NCI-H460 (cell line): ENCODE measurements at places on chromosomes 6 and 20. TPM values are rescaled to one million over a fixed set of nuclear protein-coding genes. Genes with fewer than 3 reads are reported as not detected.

DNA sequence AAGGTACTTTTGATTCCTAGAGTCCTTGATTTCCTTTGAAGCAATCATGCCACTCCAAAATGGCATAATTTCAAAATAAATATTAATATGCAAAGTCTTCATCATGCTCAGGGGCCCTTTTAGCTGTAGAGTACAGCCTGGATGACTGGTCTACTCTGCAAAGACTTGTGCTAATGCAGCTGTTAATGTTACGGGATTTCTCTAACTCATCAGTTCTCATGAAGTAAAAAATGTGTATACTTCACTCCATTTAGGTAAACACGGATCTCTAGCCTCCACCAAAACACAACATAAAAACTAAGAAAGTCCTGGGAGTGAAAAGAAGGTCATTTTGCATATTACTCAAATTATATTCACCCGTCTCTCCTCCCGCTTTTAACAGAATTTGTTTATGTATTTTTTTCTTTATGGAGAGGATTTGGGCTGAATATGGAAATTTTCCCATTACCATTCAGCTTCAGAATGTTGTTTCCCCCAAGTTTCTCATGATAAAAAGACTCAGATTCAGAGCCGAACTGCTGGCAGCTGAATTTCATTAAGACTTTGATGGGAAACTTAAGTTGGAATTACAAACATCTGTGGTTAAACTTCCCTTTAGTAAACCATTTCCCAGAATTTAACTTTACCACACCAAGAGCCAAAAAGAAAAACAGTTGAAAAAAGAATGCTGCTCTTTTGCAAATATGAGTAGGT, 8.7 kb downstream of the LAMA4 start:
- DNase-seq: no peak

- no peak for DNase-seq
Observed at GRCh38 chr20:57883761-57884160, 173.9 kb upstream of the PMEPA1 start.

- no peak for DNase-seq
Observed at GRCh38 chr20:21684671-21685070, 20.8 kb upstream of the PAX1 start.

The MACROD2 gene
- total RNA-seq: 1.4 and 2.0 TPM in 2 replicates

DNA sequence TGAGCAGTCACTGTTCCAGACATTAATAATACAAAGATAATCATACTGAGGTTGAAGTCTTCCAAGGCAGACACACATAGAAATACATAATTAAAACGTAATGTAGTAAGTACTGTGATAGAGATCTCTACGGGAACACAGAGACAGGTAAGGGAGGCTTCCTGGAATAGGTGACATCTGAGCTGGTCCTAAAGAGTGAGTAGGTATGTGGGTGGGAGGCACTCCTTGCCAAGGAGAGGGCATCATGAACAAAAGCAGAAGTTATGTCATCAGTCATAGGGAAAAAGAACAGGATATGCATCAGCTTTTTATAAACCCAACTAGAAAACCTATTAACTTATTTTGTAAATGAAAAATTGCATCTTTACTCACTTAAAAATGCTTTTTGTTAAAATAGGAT, 110.0 kb downstream of the MAP7 start:
- no peak for DNase-seq

DNA sequence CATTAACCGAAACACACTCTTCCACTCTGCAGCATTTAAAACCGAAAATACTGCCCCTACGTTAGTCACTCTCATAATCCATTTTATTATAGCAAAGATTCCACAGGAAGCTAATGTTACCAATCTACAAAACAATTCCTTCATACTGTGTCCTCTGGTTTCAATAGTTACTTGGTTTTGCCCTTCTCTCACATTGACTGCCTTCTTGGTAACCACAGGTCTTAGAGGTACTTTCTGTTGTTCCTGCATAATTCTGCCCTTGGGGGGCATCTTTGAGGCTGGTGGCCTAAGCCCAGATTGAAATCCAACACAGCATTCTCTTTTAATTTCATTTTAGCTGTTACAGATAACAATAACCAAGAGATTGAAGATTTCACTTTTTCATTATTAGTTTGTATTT, 9.8 kb upstream of the DCBLD1 start:
- no peak for DNase-seq

The ECT2L gene
- total RNA-seq: not detected in 2 replicates

The OXT gene
- total RNA-seq: not detected in 2 replicates

DNA sequence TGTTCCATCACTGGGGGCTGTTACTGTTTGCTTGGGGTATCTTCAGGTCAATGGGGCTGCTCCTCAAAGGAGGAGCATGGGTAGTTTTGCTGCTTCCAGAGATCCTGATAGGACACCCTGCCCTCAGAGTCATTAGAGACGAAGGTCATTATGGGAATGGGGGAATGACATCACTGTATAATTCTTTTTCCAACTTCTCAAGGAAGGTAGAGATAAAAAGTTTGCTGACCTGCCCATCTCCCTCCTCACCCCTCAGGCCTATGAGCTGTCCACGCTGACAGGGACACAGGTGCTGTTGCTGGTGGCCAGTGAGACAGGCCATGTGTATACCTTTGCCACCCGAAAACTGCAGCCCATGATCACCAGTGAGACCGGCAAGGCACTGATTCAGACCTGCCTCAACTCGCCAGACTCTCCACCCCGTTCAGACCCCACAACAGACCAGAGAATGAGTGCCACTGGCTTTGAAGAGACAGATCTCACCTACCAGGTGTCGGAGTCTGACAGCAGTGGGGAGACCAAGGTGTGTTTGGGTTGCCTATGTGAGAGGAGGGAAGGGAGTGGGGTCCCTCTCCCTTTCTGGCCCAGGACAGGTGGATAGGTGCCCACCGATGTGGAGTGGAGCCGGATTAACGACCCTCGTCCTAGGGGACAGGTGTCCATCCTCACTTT, 2.7 kb downstream of the SRF start:
- no peak for DNase-seq

GRCh38 chr6:142935553-142936517, 9.1 kb downstream of the HIVEP2 start:
- no peak for DNase-seq

The AVP gene
- total RNA-seq: not detected in 2 replicates

The BPIFB1 gene
- not detected in 2 replicates for total RNA-seq

GRCh38 chr6:160919723-160920440, 71.7 kb upstream of the MAP3K4 start:
- no peak for DNase-seq

- no peak for DNase-seq
Observed at GRCh38 chr6:149761438-149761837, 11.9 kb downstream of the PCMT1 start.

DNA sequence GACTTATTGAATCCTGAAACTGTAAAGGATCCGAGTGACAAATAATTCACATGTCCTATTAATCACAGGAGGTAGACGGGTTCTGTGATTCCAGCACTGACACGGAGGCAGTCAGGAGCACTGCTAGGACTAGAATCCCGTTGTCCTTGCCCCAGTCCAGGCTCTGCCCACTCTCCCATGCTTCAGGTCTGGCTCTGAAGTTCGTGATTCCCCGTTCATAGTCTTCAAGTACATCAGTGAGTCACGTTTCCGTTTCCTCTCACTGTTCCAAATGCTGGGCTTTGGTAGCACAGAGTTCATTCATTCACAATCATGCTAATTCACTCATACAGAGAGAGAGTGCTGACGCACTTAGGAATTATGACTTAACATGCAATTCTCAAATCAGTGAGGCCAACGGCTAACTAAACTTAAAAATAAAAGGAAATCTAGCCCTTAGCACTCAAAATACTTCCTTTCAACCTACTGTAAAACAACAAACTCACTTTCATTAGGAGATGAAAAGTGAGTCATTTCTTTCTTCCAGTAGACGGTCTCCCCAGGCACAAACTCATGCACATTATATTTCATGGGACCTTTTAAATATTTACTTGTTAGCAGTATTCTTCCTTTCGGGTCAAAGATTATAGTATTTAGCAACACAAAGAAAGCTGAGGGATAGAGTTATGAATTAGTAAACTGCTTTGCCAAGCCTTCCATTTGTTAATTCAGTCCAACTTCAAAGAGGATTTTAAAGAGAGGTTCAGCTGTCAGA, 94.0 kb upstream of the NHSL1 start:
- peak; percentile 90 for DNase-seq

DNA sequence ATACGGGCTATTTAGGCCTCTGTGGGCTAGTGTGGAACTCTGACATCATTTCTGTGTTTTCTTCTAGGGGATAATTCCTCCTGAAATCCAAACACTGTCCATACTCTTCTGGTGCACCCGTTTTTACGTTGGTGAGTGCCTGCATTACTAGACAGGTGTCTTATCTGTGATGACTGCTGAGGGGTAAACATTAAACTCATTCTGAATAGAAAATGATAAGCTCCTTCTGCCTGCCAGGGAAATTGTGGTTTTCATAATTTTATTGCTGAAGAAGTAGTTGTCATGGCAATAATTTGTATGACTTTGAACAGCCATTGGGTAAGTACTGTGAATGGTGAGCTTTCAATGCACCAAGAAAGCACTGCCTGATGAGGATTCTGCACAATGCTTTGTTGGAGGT, 705.6 kb downstream of the UTRN start:
- DNase-seq: no peak

The BPIFA1 gene
- total RNA-seq: not detected in 2 replicates

DNA sequence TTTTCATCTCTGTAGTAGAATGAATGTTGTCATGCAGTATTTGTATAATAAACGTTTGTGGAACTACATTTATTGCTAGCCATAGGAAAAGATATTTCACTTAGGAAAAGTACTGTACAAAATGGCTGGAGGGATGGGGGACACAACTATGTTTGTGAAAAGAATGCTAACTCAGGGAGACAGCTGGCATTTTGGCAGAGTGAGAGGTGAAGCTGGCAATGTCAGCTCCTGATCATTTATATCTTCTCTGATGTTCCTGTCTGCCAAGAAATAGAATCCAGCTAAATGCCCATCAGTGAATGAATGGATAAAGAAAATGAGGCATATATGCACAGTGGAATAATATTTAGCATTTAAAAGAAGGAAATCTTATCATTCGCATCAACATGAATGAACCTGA, 313.0 kb upstream of the IRAK1BP1 start:
- no peak for DNase-seq

DNA sequence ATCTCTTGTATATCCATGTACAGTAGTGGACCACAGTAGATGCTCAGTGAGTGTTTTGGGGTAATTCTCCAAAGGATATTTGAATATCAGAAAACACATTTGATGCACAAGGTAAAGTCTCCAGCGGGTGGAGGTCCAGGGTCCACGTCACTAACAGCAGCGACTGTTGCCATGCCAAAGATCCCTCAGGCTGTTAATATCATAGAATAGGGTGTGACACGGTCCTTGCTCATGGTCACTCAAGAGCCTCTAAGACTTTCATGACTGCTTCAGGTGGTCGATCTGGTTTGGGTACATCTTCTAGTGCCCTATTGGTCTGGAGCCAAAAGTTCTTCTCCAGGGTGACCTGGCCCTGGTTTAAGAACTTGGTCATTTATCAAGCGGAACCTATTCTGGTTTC, 90.8 kb downstream of the OLIG3 start:
- no peak for DNase-seq
